ENCODE measurements at places on chromosomes 6 and 20.

DNA sequence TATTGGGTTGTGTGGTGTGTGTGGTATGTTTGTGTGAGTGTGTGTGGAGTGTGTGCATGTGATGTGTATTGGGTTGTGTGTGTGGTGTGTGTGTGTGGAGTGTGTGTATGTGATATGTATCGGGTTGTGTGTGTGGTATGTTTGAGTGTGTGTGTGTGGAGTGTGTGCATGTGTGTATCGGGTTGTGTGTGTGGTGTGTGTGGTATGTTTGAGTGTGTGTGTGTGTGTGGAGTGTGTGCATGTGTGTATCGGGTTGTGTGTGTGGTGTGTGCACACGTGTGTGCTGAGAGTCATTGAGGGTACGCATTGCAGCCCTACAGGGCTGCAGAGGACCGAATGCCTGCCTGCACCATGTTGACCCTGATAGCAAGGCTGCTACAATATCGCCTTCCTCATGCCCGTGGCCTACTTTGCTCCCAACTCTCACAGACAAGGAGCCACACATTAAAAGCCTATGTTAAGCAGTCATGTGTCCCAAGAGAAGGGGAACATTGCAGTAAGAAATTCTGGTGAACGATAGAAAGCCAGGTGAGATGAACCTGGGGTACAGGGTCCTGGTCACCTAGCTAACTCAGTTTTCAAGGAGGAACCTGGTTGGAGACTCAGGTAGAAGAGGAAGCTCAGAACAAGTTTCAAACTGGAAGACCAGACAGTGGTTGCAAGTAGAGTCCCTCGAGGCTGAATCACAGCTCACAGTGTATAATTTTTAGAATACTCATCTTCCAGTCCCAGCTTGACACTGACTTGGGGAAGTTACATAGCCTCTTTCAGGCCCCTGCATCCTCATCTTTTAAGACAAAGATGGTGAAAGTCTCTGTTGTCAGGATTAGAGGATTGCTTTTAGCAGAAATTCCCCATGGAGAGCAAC is 45.7 kb upstream of the TMEM170B start:
- H3K27me3 ChIP-seq, result no peaks in the 10 kb centered on the region
- no peak overlapping the region for H3K27ac ChIP-seq
- no peak overlapping the region for H3K4me3 ChIP-seq
- H3K36me3 ChIP-seq, result no peaks in the 10 kb centered on the region
- H3K4me1 ChIP-seq, result no peaks in the 10 kb centered on the region

GRCh38 chr6:163826629-163827028 is 412.1 kb downstream of the QKI start:
- no peaks in the 10 kb centered on the region for H3K36me3 ChIP-seq
- H3K4me1 ChIP-seq, result no peaks in the 10 kb centered on the region
- H3K27ac ChIP-seq, result no peak overlapping the region
- no peak overlapping the region for H3K4me3 ChIP-seq

DNA sequence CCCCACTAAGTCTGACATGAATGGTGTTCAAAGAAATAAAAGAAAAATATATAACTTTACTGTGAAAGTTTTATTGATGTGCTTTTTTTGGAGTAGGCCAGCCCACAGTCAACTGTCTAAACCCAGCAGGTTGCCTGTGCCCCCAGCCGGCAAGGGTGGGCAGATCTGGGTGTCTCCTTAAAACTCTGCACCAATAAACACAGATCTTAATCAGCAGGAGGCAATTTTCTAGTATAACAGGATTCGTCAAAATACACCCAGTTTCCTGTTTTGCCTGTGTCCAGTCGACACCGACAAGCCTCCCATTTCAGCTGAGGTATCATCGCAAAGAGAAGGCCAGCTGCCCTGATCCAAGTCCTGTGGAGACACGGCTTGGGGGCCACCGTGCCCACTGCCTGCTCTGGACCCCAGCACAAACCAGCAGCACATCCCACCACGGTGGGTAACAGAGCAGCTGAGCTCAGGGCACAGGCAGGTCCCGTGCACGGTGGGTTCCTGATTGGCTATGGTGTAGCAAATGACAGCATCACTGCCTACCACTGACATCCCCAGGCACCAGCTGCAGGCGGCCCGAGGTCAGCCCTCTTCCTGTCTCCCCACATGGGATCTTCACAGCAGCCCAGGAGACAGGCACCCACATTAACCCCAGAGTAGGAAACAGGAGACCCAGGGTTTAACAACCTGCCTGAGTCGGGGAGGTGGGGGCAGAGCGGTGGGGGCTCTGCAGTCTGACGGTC is 15.7 kb downstream of the BMP7 start:
- H3K27me3 ChIP-seq, result no peaks in the 10 kb centered on the region
- H3K27ac ChIP-seq, result no peak overlapping the region
- DNase-seq, result no peak
- H3K4me3 ChIP-seq, result no peak overlapping the region
- H3K36me3 ChIP-seq, result no peaks in the 10 kb centered on the region

DNA sequence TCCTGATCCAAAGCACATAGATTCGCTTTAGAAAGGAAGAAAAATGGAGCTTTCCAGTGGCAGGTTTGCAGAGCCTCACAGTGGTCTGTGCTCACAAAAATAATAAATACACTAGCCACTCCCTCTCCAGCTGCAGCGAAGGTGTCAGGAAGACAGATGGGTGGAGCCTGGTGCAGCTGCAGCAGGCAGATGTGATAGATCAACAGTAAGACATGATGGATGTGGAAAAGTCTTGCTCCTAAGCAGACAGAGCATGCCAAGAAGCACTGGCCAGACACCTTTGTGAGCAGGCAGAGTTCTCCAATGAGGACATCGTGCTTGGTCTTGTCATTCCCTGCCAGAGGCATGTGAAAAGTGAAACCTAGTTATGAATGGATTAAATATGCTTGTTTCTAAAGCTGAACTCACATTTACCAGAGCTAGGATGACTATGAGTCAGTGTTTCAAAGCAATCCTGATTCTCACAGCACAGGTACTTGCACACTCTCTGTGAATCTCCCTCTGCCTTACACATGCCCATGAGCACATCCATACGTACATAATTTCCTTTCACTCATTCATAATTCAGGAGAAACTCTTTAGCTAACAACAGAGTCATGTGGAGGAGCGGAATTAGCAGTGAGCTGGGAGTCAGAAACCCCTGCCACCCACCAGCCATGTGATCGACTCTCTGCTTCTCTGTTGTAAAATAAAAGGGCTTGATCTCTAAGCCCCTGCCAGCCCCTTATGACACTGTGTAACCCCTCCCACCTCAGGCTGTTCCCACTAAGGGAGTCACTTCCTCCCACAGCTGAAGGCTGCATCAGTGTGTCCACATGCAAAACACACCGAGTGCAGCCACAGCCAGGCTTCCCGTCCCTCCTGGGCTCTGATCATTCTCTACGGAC is 111.2 kb downstream of the SCML4 start:
- H3K27ac ChIP-seq, result no peak overlapping the region
- H3K36me3 ChIP-seq, result no peaks in the 10 kb centered on the region
- H3K4me3 ChIP-seq, result no peak overlapping the region

- no peak overlapping the region for H3K27ac ChIP-seq
- H3K4me3 ChIP-seq, result no peak overlapping the region
- no peaks in the 10 kb centered on the region for H3K27me3 ChIP-seq
- H3K4me1 ChIP-seq, result no peaks in the 10 kb centered on the region
- DNase-seq, result no peak
These were observed 133.3 kb upstream of the FOXQ1 start for GRCh38 chr6:1178590-1178989.

GRCh38 chr20:52404671-52405070 is 213.1 kb upstream of the ZFP64 start:
- no peaks in the 10 kb centered on the region for H3K4me1 ChIP-seq
- DNase-seq, result no peak
- H3K36me3 ChIP-seq, result no peaks in the 10 kb centered on the region

DNA sequence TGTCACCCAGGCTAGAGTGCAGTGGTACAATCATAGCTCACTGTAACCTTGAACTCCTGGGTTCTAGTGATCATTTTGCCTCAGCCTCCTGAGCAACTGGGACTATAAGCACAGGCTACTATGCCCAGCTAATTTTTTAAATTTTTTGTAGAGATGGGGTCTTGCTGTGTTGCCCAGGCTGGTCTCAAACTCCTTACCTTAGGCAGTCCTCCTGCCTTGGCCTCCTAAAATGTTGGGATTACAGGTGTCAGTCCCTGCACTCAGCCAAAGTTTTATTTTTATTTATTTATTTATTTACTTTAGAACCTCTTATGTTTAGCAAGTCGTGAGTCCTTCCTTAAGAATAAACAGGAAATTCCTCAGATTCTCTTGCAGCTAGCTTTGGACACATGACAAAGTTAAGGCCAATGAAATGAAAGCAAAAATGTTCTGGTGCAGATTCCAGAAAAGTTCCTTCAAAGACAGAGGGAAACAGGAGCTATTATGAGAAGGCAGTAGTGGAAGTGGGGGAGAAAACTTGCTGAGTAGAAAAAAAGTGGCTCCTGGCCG is 19.1 kb downstream of the PIM1 start:
- no peak overlapping the region for H3K4me3 ChIP-seq
- no peak for DNase-seq
- no peaks in the 10 kb centered on the region for H3K36me3 ChIP-seq
- no peaks in the 10 kb centered on the region for H3K4me1 ChIP-seq

DNA sequence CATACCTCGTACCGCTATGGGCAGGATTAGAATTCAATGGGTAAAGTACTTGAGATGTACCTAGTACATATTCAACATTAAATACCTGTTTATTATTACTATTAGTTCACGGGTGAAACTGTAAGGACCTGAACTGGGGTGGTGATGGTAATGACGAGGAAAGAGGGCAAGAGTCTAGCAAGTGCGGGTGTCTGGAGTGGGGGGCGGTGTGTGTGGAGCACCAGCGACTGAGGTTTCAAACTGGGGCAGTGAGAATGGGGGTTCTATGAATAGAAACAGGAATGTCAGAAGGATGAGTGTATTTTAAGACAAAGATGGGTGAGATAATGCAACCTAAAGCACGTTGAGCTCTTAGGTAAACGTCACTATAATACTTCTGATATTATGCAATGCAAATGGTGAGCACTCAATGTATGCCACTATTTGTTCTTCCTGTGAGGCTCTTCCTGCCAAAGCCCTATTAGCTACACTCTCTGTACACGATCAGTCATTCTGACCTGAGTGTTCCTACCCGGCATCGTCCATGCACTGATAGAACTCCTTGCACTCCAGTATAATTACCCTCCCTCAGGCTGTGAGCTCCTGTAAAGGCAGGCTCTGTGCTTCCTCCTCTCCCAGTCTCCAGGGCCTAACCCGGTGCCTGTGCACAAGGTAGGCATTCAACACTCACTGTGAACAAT is 55.0 kb downstream of the ALDH5A1 start:
- no peak overlapping the region for H3K27ac ChIP-seq
- H3K4me1 ChIP-seq, result no peaks in the 10 kb centered on the region
- no peak overlapping the region for H3K4me3 ChIP-seq
- no peaks in the 10 kb centered on the region for H3K36me3 ChIP-seq
- H3K27me3 ChIP-seq, result no peaks in the 10 kb centered on the region
- no peak for DNase-seq

DNA sequence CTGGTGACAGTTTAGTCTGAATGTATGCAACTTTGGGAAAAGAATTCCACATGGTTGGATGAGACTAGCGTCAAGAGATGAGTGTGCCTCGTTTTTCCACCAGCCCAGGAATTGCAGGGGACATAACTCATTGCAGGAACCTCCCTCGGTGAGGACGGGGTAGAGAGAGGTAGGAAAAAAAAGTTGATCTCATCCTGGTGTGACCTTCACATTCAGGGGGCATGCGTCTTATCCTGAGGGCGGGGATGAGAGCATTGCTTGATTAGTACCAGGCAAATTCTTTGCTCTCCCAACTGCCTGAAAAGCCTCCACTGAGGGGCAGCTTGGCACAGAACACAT is 11.8 kb downstream of the TLDC2 start:
- no peaks in the 10 kb centered on the region for H3K27me3 ChIP-seq
- DNase-seq, result no peak
- no peaks in the 10 kb centered on the region for H3K4me1 ChIP-seq
- H3K27ac ChIP-seq, result no peak overlapping the region

DNA sequence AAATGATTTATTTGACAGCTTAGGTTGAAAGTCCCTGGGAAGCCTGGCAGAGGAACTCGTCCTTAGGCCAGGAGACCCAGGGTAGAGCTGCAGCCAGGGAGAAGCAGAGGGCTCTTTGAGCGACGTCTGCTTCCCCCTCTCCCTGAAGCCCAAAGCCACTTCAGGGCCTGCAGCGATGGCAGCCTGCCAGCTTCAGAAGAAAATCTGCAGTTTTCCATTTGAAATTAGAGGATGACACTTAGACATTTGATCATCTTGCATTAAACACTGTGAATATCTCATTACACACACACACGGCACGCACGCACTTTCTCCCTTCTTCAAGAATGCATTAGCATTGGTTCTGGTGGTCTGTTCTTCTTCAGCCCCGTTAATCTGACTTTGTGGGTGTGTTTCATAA is 96.5 kb downstream of the PLEKHG1 start:
- no peaks in the 10 kb centered on the region for H3K4me1 ChIP-seq
- no peak for DNase-seq
- H3K27ac ChIP-seq, result no peak overlapping the region
- H3K4me3 ChIP-seq, result no peak overlapping the region
- no peaks in the 10 kb centered on the region for H3K36me3 ChIP-seq
- no peaks in the 10 kb centered on the region for H3K27me3 ChIP-seq

GRCh38 chr6:141398949-141399348 is 733.8 kb upstream of the GJE1 start:
- no peak overlapping the region for H3K27ac ChIP-seq
- H3K36me3 ChIP-seq, result no peaks in the 10 kb centered on the region
- no peak overlapping the region for H3K4me3 ChIP-seq
- no peak for DNase-seq
- no peaks in the 10 kb centered on the region for H3K27me3 ChIP-seq

DNA sequence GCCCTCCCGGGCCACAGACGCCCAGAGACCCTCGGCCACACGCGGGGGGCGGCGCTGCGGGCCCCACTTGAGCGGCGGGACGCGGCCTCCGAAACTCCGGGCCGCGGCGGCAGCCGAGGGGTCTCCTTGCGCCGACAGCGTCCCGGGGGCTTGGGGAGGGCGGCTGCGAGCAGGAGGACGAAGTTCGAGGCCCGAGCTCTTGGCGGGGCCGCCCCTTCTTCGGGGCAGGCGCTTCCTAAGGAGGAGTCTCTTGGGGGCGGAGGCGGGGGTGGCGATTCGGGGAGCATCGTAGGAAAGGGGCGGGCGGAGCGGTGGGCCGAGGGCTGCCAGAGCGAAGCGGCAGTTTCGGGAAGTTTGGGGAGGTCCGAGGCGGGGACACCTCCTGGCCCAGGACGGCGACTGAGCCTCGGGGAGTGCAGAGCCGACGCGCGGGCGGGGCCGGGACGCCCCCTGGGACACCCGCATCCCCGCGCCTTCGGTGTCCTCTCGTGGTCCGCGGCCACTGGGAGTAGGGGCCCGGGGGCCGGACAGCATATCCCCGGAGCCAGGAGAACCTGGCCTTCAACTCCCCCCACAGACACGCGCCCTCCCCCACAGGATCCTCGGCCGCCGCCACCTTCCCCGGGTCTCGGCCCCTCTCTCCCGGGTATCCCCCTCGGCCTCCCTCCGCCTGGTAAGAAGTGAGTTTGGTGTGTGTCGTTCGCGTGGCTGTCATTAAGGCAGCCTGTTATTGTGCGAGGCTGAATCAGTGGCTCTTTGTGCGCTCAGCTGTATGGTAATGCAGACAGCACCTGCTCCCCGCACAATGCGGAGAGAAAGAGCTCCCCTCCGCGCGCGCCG is 613 bp upstream of the DLL1 start:
- DNase-seq, result no peak
- H3K27ac ChIP-seq, result peak overlapping the region; percentile 17
- H3K36me3 ChIP-seq, result no peaks in the 10 kb centered on the region
- H3K27me3 ChIP-seq, result no peaks in the 10 kb centered on the region

GRCh38 chr20:45235995-45236394 is 14.8 kb downstream of the SEMG2 start:
- H3K36me3 ChIP-seq, result no peaks in the 10 kb centered on the region
- no peaks in the 10 kb centered on the region for H3K27me3 ChIP-seq
- no peaks in the 10 kb centered on the region for H3K4me1 ChIP-seq
- no peak overlapping the region for H3K4me3 ChIP-seq
- DNase-seq, result no peak
